ENCODE measurements at places on chromosomes 4 and X. TPM values are rescaled to one million over a fixed set of nuclear protein-coding genes. Genes with fewer than 3 reads are reported as not detected.

- DNase-seq, result no peak
Observed at GRCh38 chr4:176034936-176035335, 30.7 kb upstream of the WDR17 start.

DNA sequence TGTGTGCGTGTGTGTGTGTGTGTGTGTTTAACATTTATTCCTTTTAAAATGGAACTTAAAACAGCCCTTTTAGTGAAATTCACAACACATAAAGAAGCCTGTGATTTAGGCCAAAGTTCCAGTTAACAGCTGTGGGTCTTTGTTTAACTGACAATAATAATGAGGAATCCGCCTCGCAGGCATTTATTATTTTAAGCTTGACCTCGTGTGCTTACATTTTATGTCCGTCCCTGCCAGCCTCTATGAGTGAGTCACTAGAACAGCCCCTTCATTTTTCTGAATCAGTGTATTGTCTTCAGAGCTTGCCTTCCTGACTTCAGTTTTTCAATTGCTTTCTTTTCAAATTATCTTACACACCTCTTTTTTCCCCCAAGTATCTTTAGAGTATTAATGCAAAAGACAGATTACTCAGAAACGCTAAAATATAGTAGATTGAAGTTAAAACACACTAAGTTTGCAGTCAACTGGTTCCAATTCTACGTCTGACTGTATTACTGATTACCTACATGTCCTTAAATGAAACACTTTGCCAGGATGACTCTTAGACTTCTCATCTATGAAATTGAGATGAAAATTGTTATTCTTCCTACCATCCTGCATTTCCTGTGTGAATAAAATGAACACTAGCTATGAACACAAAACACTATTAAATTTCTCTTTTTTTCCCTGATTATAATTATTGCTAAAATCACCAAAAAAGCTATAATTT, 319.6 kb upstream of the HS3ST1 start:
- no peak for DNase-seq

DNA sequence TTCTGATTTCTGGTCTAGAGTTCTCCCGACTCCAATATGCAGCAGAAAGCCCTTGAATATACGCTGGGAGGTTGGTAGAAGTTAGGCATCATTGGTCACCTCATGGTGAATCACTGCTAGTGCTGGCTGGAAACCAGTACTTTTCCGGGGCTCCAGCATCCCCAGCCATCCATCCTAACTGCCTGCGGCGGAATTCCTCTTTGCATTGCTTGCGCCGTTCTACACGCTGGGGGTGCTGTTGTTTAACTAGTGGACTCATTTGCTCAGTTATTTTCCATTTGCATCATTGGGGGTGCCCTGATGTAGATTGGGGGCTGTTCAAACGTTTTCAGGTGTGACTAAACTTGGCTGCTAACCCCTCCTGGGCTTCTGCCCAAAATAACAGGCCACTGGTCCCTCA, 23.3 kb upstream of the GPR50 start:
- no peak for DNase-seq

- DNase-seq, result no peak
Observed at GRCh38 chrX:8341814-8342590, 122.6 kb upstream of the VCX3B start.

- no peak for DNase-seq
Observed at GRCh38 chr4:85905761-85906160, 430.8 kb downstream of the ARHGAP24 start.

GRCh38 chr4:74528178-74528577, 83.2 kb downstream of the AREG start:
- DNase-seq, result no peak

CLDN34 gene
- 0.84 TPM for total RNA-seq

SLITRK4 gene
- 2.1 TPM for total RNA-seq

GPR143 gene
- 7.3 TPM for total RNA-seq

SFRP2 gene
- 27.1 TPM for total RNA-seq

All from mesothelial cell of epicardium (in vitro differentiated cells).